ENCODE measurements at places on chromosomes 6 and 20.

- DNase-seq = no peak
Measured at GRCh38 chr6:25279748-25280343, 672 bp downstream of the CARMIL1 start.

DNA sequence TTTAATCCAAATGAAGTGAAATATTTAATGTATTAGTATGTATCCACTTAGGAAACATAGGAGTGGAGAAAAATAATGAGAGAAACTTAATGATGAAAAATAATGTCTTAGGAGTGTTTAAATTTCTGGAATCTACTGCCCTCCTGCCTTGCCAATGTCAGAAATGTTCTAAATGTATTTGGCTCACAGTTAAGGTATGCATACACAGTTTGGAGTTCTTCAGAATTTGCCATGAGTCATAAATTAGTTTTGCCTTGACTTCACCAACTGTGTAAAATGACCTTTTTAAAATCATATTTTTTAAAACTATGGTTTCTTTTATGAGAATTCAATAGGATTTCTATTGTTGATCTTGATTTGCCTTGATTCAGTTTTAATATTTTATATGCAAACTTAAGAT is 191.7 kb upstream of the HSF2 start:
- DNase-seq = no peak

- DNase-seq = no peak
Measured at GRCh38 chr6:780706-781105, 87.8 kb upstream of the EXOC2 start.

DNA sequence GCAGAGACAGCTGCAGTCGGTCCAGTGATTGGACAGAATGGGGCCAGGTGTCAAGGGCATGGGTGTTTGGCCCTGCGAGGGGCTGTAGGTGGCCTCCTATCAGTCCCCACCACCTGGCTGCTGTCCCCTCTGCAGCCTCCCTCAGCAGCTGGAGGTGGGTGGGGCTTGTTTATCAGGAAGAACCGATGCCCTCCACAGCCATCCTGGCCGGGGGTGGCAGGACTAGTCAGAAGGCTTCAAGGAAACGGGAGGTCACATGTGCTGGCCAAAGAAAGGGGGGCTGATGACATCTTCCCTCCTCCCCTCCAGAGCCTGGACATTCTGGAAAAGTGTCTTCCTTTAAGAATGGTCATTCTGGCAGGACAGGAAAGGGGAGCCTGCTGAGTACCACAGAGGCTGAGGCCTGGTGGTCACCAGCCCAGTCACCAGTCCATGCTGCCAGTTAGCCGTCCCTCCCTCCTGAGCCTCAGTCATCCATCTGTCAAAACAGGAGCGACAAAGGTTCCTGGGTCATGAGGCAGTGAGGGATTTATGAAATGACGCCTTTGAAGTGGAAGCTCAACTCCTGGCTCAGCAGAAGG is 4.1 kb downstream of the FAM210B start:
- DNase-seq = no peak

GRCh38 chr6:32763421-32763820 is at the start of gene HLA-DQB2:
TSS of gene HLA-DQB2 (minus strand) at chr6:32763532. CDS start at chr6:32763470, 62 bp downstream.
- DNase-seq = no peak

- no peak for DNase-seq
Measured at GRCh38 chr6:26454631-26455030, 3.1 kb upstream of the BTN2A1 start.

DNA sequence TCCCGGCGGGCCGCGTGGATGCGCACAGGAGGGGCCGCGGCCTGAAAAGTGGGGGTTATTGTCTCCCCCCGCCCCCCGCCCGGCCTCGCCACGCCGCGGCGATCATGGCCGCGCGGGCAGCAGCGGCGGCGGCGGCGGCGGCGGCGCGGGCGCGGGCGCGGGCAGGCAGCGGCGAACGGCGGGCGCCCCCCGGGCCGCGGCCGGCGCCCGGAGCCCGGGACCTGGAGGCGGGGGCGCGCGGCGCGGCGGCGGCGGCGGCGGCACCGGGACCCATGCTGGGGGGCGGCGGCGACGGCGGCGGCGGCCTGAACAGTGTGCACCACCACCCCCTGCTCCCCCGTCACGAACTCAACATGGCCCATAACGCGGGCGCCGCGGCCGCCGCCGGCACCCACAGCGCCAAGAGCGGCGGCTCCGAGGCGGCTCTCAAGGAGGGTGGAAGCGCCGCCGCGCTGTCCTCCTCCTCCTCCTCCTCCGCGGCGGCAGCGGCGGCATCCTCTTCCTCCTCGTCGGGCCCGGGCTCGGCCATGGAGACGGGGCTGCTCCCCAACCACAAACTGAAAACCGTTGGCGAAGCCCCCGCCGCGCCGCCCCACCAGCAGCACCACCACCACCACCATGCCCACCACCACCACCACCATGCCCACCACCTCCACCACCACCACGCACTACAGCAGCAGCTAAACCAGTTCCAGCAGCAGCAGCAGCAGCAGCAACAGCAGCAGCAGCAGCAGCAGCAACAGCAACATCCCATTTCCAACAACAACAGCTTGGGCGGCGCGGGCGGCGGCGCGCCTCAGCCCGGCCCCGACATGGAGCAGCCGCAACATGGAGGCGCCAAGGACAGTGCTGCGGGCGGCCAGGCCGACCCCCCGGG is 637 bp downstream of the ARID1B start:
- DNase-seq = peak; percentile 42

DNA sequence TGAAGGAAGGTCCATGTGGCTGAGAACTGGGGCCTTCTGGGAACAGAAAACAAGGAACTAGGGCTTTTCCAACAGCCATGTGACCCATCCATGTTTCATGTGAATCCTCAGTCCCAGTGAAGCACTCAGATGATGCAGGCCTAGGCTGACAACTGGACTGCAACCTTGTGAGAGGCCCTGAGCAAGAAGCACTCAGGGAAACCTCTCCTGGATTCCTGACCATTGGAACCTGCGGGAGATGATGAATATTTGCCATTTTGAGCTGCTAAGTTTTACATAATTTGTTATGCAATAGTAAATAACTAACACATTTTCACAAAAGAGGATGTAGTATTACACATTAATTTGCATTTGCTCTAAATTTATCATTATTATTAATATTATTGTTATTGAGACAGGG is 38.4 kb upstream of the HLA-G start:
- no peak for DNase-seq

GRCh38 chr20:51196991-51197651 is 174.2 kb upstream of the KCNG1 start:
- DNase-seq = no peak

- DNase-seq = no peak
Measured at GRCh38 chr6:113433335-113433991, 423.7 kb upstream of the MARCKS start.

- DNase-seq = no peak
Measured at GRCh38 chr6:22800451-22800850, 231.1 kb downstream of the HDGFL1 start.

- no peak for DNase-seq
Measured at GRCh38 chr20:20399531-20400500, 31.9 kb downstream of the INSM1 start.

DNA sequence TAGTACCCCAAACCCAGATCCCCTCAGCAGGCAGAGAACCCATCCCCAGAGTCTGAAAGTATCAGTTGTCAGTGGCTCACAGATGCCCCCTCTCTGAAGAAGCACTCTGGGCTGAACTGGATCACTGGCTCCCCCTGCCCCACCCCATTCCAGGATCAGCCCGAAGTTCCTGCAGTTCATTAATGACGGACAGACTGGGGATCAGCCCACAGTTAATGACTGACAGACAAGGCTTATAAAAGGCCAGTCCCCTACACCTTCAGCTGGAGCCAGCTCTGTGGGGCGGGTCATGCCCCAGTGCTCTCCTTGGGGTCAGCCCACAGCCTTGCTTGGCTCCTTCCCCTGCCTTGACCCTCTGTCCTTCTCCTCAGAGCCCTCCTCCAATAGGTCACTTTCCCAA is 21.7 kb downstream of the KIAA1755 start:
- no peak for DNase-seq

DNA sequence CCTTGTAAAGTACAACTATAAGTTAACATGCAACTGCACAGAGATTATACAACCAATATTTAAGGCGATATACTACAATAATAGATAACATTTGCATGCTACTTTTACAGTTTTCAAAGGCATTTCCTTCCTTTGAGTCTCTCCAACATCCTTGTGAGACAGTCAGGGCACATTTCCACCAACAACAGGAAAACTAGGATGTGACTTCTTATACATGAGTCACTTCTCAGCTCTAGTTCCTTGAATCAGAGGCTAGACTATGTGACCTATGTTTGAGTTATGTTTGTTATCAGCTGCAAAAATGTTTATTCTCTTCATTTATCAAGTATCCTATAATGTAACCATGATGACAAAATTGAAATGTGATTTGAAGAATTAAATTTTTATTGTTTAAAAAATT is 51.7 kb upstream of the TFAP2D start:
- no peak for DNase-seq

- DNase-seq = no peak
Measured at GRCh38 chr6:151229401-151230276, 10.1 kb upstream of the AKAP12 start.

DNA sequence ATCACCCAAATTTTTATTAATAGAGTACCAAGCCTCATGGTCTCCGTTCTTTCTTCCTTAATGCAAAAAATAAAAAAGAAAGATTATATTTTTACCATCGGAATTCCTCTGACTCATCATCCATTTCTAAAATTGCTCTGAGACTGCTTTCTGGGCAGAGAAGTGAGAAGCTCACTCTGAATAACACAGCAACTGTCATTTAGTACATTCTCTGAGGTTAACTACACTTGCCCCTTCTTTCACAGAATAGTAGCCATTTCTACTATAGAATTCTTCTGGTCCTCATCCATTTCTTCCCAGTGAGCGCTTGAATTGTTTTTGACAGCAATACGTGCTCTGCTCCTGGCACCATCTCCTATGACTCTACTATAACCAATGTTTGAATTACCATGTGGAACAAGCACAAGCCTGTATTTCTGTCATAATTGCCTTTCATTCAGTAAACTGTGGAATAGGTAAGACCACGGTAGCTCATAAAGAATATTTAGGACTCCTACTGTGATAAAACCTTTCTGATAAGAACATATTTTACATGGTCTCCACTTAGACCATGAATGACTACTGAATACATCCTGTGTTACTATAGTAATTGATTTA is 435.5 kb upstream of the NRSN1 start:
- DNase-seq = no peak

DNA sequence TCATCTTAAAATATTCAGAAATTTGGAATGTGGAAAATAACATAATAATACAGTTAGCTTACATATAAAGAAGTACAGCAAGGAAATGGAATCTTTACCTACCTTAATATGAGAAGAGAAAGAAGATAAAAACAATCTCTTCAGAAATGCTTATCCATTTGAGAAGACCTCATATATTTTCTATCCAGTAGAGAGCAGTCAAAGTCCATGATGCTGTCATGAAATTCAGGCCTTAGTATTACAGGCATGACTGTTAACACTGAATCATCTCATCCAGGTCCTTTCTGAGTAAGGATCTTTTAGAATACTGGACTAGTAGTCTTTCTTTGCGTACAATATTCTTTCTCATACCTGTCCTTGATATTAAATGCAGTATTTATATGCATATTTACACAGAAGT is 713.4 kb downstream of the CD109 start:
- DNase-seq = no peak

DNA sequence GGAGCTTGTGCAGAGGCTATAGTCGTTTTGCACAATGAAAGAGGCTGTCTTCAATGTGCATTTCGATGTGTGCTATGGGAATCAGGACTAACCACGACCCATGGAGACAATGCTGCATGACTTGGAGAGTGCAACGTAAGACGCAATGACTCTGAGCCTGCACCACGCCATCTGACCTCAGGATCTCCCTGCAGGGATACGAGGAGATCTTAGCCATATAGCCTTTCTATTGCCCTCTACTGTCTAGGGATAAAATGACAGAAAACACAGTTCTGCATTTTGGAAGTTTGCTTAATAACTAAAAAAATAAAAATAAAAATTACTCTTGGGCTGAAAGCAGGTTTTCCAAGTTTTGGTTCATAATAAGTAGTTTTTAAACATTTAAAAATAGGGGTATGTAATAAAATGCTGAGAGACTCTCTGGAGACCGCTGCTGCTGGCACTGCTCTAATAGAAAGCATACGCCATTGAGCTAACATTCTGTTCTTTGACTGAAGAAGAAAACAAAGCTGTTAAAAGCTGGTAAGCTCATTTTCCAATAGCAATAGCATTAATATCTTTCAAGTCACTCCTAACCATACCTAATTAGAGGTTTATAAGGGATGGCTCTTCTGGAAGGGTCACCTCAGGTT is 87.2 kb downstream of the PDE7B start:
- no peak for DNase-seq

- no peak for DNase-seq
Measured at GRCh38 chr6:110735666-110736065, 79.6 kb downstream of the CDK19 start.

GRCh38 chr6:107607116-107607515 is 117.2 kb downstream of the SOBP start:
- no peak for DNase-seq

DNA sequence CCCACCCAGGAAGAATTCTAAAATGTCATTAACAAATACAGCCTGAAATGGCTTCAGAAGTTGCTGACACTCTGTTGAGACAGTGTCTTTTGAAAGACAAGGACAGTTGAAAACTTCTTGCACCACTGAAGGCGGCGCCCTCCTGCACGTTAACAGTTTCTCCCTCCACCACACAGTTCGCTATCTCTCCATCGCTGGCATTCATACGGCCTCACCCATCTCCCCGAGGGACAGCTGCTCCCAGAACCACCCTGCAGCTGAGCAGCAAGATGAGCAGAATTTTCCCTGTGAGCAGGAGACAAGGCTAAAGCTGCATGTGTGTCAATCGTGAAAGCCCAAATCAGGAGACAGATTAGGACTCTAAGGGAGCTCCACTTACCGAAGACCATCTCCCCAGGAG is 113.3 kb downstream of the LY86 start:
- DNase-seq = no peak

DNA sequence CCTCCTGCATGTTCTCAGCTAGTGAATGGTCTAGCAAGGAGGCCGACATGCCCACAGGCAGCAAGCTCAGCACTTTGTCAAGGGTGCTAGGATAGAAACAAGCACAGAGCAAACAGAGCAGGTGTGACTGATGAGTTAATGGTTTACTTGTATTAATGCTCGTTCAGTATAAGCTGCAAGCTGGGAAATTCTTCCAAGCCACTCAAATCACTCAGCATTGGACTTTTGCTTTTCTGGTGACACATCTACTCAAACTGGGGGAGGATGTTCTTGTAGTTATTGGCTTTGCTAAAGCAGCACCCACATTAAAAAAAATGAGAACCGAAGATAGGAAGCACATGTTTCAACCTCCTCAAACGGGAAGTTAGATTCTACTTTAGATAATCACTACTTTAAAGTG is 43.1 kb upstream of the NEDD9 start:
- DNase-seq = no peak

DNA sequence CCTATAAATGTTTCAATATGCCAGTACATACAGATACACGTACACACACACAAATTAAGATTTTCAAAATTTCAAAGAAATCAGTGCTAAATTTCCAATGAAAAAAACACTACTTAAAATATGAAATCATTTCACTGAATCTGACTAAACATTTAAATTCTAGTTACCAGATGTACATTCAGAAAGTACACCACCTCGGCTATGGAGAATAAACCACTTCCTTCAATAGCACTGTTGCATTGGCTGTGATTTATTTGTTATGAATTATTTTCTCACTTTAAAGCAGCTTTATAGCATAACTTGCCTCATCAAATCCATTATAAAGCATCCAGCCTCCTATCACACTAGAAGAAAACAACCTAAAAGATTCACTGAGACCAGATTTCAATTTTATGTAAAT is 36.6 kb downstream of the HBS1L start:
- DNase-seq = no peak

- DNase-seq = no peak
Measured at GRCh38 chr6:136922685-136923006, 545 bp downstream of the SLC35D3 start.
